ENCODE measurements at places on chromosomes 1 and 21. TPM values are rescaled to one million over a fixed set of nuclear protein-coding genes. Genes with fewer than 3 reads are reported as not detected.

DNA sequence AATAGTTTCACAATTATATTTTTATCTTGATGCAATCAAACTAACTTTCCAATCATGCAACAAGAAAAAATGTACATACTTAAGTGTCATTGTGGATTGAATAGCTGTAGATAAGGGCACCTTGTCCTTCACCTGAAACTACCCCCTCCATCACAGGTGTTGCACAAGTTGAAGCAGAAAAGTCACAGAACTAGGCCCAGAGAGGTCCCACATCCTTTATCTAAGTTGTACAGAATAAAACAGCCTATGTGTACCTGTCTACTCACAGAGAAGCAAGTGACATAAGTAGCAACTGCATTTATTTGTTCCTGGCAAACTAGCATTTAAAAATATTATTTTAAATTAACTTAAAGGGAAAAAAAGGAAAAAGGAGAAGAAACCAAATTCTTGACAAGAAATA lies 256.8 kb downstream of the FAF1 start:
- H3K36me3 ChIP-seq, result no peaks in the 10 kb centered on the region
- no peaks in the 10 kb centered on the region for H3K4me1 ChIP-seq

MANEAL gene
- total RNA-seq, result 4.0 TPM

SPRR4 gene
- total RNA-seq, result not detected

S100A8 gene
- total RNA-seq, result not detected

THEM5 gene
- total RNA-seq, result not detected
